ENCODE measurements at places on chromosomes 1 and 21. TPM values are rescaled to one million over a fixed set of nuclear protein-coding genes. Genes with fewer than 3 reads are reported as not detected.
A peak's percentile ranks its signal among the peaks of the same experiment; 100 is the strongest.

DNA sequence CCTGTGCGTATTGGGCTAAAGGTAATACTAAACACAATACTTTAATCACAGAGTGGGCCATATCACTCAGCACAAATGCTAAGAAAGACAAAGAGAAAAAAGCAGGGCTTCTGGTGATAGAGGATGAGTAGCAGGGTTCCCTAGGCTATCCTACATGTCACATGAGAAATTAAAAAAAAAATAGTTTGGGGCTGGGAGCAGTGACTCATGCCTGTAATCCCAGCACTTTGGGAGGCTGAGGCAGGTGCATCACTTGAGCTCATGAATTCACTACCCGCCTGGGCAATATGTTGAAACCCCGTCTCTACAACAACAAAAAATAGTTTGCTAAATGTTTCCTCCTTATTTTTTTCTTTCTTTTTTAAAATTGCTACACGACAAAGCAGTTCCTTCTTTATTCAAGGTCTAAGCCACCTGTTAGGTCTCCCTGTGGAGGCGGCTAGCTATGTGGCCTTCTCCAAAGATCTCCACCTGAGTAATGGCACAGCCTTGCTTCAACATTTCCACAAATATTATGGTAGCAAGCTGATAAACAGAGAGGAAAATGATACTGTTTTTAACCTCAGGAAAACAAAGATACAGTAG lies 1.5 kb downstream of the ENSA start:
- no peak for DNase-seq

DNA sequence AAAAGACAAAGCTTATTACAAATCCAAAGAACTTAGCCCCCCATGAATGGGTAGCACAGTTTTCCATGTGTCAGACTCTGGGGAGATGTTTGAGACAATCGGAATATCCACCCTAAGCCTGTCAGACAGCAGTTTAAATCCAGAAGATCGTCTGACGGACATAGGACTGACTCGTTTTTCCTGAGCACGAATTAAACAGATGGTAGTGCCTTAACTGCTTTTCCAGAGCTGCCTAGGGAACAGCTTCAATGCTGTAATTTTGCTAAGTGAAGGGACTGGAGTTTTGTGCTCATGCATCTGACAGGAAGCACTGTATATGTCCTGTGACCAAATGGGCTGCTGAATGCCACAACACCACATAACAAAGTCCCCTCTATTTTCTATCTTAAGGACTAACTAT lies 48.6 kb downstream of the PCNX2 start:
- no peak for DNase-seq

The E2F2 gene
- 4.6 TPM for polyA plus RNA-seq

- DNase-seq = no peak
Measured at GRCh38 chr1:17686258-17686657, 68.9 kb upstream of the ACTL8 start.

The BNIPL gene
- polyA plus RNA-seq = 7.9 TPM

GRCh38 chr1:224884361-224884801 lies 45.1 kb upstream of the DNAH14 start:
- DNase-seq = no peak

GRCh38 chr1:114353262-114353661 lies 157.7 kb downstream of the TRIM33 start:
- no peak for DNase-seq

DNA sequence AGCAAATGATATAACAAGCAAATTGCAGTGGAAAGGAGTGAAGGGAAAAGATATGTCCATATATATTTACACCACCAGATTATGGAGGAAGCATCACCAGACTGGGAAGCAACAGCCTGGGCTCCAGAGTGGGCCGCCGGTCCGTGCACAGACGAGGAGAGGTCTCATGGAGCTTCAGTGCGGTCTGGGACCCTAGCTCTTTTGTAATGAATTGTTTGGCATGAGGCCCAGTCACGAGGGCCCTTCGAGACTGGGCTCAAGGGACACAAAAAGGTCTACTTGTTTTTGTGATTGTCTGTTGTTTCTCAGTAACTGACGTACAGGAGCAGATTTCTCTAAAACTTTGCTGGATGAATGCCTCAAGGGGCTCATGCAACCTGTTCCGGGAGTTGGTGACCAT lies 12.9 kb upstream of the STUM start:
- no peak for DNase-seq

- DNase-seq = no peak
Measured at GRCh38 chr1:24344090-24344742, 25.1 kb downstream of the GRHL3 start.

DNA sequence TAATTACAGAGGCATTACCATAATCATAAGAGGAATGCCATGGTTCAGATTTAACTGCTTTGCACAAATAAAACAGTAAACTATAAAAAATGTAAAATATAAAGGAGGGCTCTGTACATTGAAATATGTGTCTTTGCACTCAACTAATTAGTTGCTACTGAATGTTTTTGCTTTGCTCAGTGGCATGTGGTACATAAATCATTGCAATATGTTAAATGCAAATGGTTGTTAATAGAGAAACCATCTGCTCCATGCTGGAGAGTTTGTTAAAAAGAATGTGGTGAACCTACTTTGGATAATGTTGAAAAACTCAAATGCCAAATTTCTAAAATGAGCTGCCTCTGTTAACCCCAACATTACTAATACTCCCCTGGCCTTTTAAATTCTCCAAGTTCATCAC lies 201.5 kb downstream of the NTNG1 start:
- no peak for DNase-seq

DNA sequence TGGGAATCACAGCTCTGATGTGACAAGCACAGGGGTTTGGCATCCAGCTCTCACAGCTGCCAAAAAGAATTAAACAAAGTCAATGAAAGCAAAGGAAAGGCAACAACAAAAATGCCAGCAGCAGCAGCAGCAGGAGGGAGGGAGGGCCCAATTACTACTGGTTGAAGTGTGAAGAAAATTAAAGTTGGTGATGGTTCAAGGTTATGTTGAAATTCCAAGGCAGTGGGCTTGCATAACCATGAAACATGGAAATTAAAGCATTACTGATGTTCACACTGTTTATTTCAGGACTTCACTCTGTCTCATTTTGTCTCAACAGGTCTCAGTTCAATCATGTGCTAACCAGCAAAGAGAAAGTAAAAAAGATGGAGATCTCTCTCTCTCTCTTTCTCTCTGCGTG lies 220.3 kb upstream of the LYPLAL1 start:
- DNase-seq = peak; percentile 10

- DNase-seq = no peak
Measured at GRCh38 chr1:99180915-99181314, 83.4 kb upstream of the PLPPR4 start.

GRCh38 chr1:53592521-53592982 lies 133.4 kb downstream of the DMRTB1 start:
- DNase-seq = peak; percentile 79

- peak; percentile 66 for DNase-seq
Measured at GRCh38 chr1:70143048-70143659, 62.2 kb downstream of the LRRC40 start.

The OR2T11 gene
- polyA plus RNA-seq = not detected

The PPFIA4 gene
- 2.6 TPM for polyA plus RNA-seq

GRCh38 chr21:29613021-29613420 lies 314.3 kb downstream of the BACH1 start:
- no peak for DNase-seq

DNA sequence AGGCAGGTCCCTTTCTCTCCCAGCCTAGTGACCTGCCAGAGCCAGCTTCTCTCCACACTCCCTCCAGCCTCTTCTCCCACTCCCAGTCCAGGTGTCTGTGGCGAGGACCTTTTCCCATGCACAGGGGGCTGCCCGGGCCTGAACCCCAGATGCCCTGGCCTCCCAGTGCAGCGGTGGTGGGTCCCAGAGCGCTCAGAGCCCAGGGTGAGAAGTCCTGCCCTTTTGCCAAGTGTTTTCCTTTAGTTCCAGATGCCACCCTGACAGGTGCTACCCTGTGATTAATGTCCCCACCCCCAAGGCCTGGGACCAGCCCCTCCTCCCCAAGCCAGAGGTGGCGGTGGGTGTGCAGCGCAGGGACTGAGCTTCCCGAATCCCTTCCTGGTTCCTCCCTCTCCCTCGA lies 90.4 kb downstream of the PAX7 start:
- DNase-seq = no peak

DNA sequence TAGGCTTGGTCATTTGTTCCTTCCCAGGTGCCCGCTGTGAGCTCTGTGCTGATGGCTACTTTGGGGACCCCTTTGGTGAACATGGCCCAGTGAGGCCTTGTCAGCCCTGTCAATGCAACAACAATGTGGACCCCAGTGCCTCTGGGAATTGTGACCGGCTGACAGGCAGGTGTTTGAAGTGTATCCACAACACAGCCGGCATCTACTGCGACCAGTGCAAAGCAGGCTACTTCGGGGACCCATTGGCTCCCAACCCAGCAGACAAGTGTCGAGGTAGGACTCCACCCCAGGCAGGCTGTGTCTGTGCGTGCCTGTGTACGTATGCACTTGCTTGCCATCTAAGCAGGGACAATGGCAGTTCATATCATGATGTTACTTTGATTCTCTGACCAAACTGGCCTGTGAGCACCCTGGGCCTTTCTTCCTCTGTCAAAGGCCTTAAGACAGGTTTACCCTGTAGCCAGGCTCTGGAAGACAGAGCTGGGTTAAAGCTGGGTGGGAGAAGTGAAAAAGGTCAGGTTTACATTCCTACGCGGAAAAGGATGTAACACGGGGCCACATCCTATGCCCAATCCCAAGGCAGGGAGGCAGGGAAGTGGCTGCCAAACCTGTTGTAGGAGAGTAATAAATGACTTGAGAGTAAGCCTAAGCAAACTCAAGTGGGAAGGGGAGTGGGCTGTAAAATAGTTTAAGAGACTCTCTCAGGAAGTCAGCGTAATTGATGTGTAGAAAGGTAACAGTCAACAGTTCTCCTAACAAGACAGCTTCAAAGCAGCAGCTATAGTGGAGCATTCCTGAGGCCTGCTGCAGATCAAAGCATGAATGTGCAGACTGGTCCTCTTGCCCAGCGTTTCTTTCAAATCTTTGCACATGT lies 42.5 kb downstream of the LAMC2 start:
- DNase-seq = no peak

The PNRC2 gene
- 250 TPM for polyA plus RNA-seq

DNA sequence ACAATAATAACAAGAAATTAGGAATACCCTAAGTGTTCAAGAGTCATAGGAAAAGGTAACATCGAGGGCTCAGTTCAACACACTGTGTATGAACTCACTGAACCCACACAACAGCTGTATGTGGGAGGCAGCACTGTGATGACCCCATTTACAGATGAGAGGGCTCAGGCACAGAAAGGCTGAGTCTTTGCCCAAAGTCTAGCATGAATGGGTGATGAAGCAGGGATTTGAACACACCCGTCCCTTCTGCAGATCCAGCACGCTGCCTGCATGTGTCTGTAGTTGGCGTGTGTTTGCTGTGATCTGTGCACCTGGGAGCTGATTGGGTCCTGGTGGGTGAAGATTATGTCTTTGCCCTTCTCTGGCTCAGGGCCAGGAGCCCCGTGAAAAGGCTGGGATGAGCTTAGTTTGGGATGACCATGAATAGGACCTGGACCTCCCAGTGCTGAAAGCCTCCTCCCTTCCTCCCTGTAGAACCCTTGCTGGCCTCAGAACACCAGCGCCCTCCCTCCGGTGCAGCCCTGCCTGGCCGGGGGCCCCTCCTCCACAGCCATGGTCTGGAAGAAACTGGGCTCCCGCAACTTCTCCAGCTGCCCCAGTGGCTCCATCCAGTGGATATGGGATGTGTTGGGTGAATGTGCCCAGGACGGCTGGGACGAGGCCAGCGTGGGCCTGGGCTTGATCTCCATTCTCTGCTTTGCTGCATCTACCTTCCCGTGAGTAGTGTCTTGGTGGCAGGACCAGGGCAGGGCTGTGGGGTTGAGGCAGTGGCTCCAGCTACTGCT lies 5.2 kb downstream of the SLC66A1 start:
- no peak for DNase-seq

DNA sequence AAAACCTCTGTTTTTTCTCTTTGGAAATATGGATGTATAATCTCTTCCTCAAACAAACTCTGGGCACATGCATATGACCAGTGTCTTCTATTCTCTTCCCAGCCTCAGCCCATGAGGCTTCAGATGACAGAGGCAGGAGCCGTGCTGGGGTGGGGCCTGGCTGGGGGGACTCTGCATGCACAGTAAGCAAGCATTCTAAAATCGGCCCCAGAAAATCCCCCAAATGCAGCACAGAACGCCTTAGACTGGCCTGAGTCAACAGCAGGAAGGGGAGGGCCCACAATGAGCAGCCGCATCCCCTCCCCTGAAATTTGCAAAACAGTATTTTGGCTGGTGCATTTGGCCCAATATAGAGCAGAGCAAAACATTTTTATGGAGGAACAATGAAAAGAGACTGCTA lies 47.8 kb downstream of the ITPKB start:
- DNase-seq = no peak

- DNase-seq = no peak
Measured at GRCh38 chr1:11943619-11944018, 9.1 kb downstream of the PLOD1 start.

The SHE gene
- polyA plus RNA-seq = 19.5 TPM

Measured in left lung (tissue), 14 donors.